ENCODE measurements at places on chromosomes 2 and 18.
A peak's percentile ranks its signal among the peaks of the same experiment; 100 is the strongest.

GRCh38 chr2:12856934-12857601 is 140.3 kb downstream of the TRIB2 start:
- peak; percentile 58 for DNase-seq

DNA sequence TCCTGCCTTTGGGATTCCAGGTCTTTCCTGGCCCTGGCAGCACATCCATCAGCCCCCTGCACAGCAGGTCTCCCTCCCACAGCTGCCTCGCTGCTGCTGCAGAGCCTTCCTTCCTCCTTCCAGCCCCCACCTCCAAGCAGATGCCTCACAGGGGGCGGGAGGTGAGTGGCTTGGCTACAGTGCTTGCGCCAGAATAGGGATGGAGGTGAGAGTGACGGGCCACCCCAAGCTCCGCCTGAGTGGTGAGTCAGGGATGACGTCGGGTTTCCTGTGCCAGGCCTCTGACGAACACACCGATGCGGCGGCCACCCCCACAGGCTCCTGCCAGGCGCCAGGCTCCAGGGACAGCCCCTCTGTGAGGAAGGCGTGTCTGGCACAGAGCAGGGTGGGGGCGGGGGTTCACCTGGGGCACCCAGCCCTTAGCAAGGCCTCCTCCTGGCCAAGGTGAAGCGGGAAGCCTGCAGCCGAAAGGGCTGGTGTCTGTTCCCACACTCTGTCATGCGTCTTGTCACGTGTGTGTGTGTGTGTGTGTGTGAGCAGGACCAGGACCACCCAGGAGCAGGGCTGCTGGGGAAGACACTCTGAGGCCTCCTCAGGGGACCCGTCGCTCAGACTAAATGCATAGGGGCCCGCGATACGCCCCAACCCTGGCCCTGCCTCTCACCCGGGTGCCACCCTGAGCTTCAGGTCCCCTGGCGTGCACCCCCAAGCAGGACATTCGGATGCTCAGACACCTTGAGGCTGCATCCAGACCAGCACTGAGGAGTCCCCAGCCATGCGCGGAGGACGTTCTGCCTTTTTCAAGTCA is 3.4 kb upstream of the DUSP2 start:
- peak; percentile 91 for DNase-seq

- DNase-seq = no peak
Measured at GRCh38 chr2:31901900-31902299, 108.9 kb downstream of the MEMO1 start.

GRCh38 chr2:234989183-234989701 is 37.4 kb downstream of the SH3BP4 start:
- DNase-seq = peak; percentile 100

GRCh38 chr18:75070625-75071483 is 138.1 kb downstream of the PTGR3 start:
- peak; percentile 86 for DNase-seq

- no peak for DNase-seq
Measured at GRCh38 chr2:139317259-139317658, 537.1 kb upstream of the NXPH2 start.

DNA sequence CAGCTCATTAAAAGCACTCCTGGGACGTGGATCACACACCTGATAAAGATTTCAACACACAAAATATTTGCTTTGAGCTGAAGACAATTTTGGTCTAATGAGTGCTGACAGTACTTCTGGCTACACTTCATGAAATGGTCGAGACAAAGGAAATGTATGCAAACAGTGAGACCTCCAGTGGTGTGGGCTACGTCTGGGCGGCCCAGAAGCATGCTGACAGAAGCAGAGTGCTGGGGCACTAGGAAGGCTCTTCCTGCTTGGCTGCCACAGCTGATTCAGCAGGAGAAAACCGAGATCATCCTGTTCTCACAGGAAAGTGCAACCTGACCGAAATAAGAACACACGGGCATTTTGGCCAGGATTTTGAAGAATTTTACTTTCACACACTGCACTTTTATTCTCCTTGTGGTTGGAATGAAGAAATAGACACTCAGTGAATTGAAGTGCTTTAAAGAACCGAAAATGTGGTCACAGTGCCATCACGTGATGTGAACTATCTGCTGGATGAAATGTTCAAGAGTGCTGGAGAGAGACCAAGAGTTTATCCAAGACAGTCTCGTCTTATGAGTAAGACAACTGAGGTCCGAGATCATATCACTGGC is 149.5 kb downstream of the CCBE1 start:
- peak; percentile 51 for DNase-seq

- no peak for DNase-seq
Measured at GRCh38 chr2:129672521-129672920, 306.9 kb upstream of the RAB6C start.

DNA sequence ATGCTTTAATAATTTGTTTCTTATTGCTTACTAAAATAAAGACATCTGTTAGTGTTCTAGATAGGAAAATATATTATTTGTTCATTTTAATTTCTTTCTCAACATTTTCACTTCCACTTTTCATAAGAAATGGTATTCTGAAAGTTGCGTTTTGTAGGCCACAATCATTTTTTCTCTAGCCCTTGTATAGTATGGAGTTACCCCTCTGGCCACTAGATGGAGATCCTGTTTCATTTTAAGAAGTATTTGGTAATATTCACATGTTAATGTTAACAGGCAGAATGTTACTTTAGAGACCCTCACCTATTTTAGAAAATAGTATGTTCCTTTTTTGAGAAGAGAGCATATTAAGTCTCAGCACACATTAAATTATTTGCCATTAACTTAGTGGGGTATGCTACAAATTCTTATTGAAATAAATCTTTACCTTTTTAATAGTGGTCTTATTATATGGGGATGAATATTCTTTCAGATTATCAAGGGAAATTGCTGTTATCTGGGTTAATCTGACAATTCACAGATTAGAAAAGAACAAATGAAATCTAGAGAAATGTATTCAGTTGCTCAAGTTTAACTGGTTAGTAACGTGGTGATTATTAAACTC is 73.9 kb upstream of the TTC27 start:
- DNase-seq = peak; percentile 52

Measured in MCF 10A (cell line).